ENCODE measurements at places on chromosomes 5 and 9. TPM values are rescaled to one million over a fixed set of nuclear protein-coding genes. Genes with fewer than 3 reads are reported as not detected.

ZNF879 gene
- 6.1 TPM for total RNA-seq

F2R gene
- 50.2 TPM for total RNA-seq

PCDHAC1 gene
- 1.2 TPM for total RNA-seq

CCDC112 gene
- total RNA-seq: 2.3 TPM

PHF24 gene
- total RNA-seq: 0.23 TPM

ALDH1A1 gene
- total RNA-seq: 173 TPM

CYFIP2 gene
- total RNA-seq: 150 TPM
